ENCODE measurements at places on chromosomes 4 and X. TPM values are rescaled to one million over a fixed set of nuclear protein-coding genes. Genes with fewer than 3 reads are reported as not detected.

GRCh38 chr4:107094332-107094731 lies 58.2 kb upstream of the DKK2 start:
- H3K36me3 ChIP-seq = no peaks in the 10 kb centered on the region
- H3K27ac ChIP-seq = no peak overlapping the region
- DNase-seq = no peak
- no peak overlapping the region for H3K4me3 ChIP-seq

DNA sequence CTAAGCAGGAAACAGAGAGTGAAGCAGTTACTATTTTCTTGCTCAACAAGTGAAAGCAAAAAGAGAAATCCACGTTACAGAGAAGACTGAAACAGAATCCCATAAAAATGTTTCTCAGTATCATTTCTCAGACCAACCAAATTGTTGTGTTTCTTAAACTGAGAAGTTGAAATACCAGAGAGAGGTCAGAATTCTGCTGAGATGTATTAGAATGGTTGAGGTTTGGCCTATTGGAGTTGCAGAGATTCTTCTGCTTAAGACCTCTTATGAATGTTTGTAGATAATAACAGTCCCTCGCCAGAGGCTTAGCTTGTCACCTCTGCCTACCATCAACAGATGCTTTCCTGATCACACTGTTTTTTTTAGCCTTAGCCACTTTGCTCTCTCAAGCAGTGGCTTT lies 481.4 kb downstream of the TRIML1 start:
- no peak overlapping the region for H3K27ac ChIP-seq
- H3K27me3 ChIP-seq = no peaks in the 10 kb centered on the region
- no peaks in the 10 kb centered on the region for H3K36me3 ChIP-seq
- no peak for DNase-seq
- no peaks in the 10 kb centered on the region for H3K4me1 ChIP-seq

The HELT gene
- not detected for total RNA-seq

- H3K36me3 ChIP-seq = no peaks in the 10 kb centered on the region
- no peak overlapping the region for H3K4me3 ChIP-seq
- no peaks in the 10 kb centered on the region for H3K4me1 ChIP-seq
- H3K27me3 ChIP-seq = no peaks in the 10 kb centered on the region
These were observed 31.3 kb downstream of the TLR10 start for GRCh38 chr4:38751341-38752010.

GRCh38 chr4:27973056-27973455 lies 1112.4 kb downstream of the STIM2 start:
- no peaks in the 10 kb centered on the region for H3K27me3 ChIP-seq
- no peaks in the 10 kb centered on the region for H3K36me3 ChIP-seq
- no peak for DNase-seq
- no peak overlapping the region for H3K4me3 ChIP-seq

All from colonic mucosa (tissue), 4 donors.